Right hindlimb (tissue), 1 donor: ENCODE measurements at places on chromosomes 4 and X.
A peak's percentile ranks its signal among the peaks of the same experiment; 100 is the strongest.

GRCh38 chrX:97524997-97525396 lies 641.3 kb downstream of the RPA4 start:
- no peak for DNase-seq

DNA sequence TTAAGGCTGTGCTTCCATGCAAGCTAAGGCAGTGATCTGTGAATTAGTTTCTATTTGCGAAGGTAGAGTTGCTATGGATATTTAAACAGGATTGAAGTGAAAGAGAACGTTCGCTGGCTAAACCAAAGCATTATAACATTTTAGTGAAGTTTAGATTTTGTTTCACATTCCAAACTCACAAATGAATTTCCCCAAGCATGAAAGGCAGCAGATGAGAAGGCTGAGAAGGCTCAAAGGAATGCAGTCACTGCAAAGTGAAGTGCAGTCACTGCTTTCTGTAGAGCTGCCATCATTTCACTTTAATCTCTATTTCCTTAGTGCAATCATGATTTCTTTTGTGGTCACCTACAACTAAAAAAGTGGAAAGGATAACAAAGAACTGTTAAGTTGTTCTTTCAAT lies 334.7 kb upstream of the NR3C2 start:
- DNase-seq: no peak

- DNase-seq: no peak
Measured at GRCh38 chr4:123300222-123301039, 96.2 kb upstream of the SPRY1 start.

- DNase-seq: no peak
Measured at GRCh38 chr4:57018980-57019379, 40.3 kb downstream of the POLR2B start.

DNA sequence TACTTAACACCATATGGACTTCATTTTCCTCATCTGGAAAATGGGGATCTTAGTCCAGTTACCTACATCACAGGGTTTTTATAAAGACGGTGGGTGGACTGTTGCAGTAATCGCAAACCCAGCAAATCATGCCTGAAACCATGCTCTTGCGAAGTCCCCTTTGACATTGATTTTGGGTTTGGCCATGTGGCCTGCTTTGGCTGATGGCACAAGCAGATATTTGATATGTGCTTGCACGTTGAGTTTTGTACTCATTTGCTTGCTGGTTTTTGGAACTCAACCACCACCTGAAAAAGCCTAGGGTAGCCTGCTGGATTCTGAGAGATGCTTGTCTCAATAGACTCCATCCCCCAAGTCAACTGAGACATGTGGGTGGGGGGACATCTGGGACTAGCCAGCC lies 14.4 kb upstream of the KLHL2 start:
- no peak for DNase-seq

DNA sequence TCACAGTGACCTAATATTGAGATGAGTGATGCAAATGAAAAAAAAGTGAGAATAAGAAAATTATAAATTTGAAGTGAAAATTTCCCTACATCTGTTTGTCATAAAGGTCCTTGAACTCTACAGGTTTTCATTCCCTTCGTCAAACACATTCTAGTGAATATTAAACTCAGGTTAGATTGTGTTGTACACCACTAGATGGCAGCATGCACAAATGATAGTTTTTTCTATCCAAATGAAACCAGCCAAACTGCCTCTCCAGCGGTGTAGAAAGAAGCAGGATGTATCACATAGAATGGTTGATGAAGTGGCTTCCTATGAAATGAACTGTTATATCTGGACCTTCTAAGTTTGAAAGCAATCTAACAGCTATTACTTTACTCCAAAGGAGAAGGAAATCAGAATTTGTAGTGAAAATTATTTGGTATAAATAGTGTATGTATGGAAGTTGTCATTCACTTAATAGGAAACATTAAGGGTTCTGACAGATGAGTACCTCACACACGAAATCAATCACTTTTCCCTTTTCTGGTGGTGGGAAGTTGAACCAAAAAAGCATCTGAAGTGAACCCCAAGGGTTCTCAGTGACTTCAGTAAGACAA lies 382.7 kb downstream of the UNC5C start:
- peak; percentile 36 for DNase-seq

- no peak for DNase-seq
Measured at GRCh38 chrX:147550217-147550616, 361.5 kb upstream of the FMR1 start.

GRCh38 chr4:98289375-98289774 lies 28.2 kb downstream of the RAP1GDS1 start:
- no peak for DNase-seq

- DNase-seq: no peak
Measured at GRCh38 chr4:100876546-100876945, 358.7 kb upstream of the EMCN start.

DNA sequence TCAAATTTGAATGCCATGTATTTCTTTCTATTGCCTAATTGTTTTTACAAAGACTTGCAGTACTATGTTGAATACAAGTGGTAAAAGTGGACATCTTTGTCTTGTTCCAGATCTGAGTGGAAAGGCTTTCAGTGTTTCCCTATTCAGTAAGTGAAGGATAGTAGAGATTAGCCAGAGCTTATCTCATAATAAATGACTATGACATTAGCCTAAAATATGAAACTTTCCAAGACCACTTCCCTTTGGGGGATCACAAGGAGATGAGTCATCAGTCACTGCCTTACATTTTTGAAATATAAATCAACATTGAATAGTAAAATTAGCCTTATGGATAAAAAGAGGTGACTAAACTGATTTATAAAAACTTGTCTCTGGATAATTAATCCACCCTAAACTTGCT lies 554.1 kb upstream of the MAGEB2 start:
- DNase-seq: no peak

GRCh38 chr4:99832321-99832720 lies 15.7 kb downstream of the DAPP1 start:
- no peak for DNase-seq

DNA sequence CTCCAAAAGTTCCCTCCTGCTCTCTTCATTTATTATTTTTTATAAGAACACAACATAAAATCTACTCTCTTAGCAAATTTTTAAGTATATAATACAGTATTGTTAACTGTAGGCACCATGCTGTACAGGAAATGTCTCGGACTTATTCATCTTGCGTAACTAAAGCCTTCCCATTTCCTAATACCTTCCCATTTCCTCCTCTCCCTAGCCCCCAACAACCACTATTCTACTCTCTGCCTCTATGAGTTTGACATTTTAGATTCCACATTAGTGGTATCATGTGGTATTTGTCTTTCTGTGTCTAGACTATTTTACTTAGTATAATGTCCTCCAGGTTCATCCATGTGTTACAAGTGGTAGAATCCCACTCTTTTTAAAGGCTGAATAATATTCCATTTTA lies 15.8 kb upstream of the SYTL4 start:
- DNase-seq: no peak

- DNase-seq: peak; percentile 27
Measured at GRCh38 chrX:136162827-136163570, 15.7 kb downstream of the FHL1 start.
